Suppressor macrophage (primary cell): ENCODE measurements at places on chromosomes 4 and X.

DNA sequence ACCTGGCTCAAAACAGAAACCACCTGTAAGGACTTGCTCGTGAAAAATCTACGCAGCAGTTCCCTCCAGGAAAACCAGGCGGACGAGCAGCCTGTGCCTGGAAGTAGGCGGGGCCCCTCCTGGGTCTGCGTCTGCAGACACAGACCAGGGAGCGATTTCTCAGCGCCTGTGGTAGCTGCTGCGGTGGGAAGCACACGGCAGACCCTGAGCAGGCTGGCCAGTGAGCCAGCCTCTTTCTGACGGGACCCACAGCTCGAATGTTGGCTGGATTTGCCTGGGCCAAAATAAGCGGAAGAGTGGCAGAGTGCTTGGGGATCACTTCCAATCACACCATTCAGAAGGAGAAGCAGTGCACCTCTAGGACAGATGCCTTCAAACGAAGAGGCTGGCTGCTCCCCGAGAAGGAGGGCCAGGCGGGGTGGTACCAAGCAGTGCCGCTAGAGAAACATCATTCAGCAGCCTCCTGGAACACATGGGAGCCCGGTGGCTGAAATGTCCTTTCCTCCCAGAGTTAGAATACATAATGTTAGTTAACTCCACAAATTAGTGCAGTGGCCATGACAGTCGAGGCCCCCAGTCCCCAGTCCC lies 85.9 kb downstream of the GATB start:
- no peak for DNase-seq

DNA sequence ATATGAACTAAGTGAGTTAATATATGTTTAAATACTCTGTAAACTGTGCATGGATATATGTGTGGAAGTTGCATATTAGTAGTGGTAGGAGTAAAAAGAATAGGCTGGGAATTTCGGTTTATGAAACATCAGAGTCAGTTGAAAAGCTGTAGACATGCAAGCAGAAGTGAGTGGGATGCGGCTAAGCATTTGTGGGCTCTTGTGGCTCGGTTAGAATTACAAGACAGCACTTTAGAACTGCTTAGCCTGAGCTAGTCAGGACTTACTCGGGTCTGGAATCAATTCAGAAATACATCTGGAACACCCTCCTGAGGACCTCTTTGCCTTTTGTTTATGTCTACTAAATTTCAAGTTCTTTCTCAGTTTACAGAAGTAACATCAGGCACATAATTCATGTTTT lies 93.6 kb downstream of the AFF2 start:
- DNase-seq, result no peak

GRCh38 chr4:81650606-81651242 lies 179.0 kb upstream of the RASGEF1B start:
- no peak for DNase-seq

DNA sequence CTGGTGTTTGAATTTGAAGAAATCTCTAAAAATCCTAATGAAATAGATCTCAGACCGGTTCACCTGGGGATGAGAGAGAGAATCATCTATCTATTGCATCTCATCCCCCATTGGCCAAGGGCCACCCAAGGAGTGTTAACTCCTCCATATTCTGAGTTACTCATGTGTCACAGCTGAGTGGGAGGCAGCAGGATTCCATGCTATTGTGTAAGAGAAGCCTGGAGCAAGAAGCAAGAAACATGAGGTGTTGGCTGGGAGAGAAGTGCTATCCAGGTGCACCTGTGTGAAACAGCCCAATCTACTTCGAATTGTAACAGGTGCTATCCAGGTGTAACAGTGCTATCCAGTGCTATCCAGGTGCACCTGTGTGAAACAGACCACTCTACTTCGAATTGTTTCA lies 150.3 kb upstream of the MAOA start:
- no peak for DNase-seq

GRCh38 chr4:77074381-77074831 lies 1.4 kb downstream of the CCNI start:
- DNase-seq, result no peak

DNA sequence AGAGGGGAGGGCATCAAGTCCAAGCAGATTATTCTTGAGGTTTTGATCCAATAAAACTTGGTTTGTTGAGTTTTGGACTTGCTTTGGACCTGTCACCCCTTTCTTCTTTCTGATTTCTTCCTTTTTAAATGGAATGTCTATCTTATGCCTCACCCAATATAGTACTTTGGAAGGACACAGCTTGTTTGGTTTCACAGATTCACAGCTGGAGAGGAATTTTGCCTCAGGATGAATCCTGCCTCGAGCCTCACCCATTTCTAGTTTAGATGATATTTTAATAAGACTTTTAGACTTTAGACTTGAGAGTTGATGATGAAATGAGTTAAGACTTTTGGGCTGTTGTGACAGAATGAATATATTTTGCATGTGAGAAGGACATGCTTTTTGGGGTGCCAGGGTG lies 136.9 kb upstream of the PDE5A start:
- no peak for DNase-seq

DNA sequence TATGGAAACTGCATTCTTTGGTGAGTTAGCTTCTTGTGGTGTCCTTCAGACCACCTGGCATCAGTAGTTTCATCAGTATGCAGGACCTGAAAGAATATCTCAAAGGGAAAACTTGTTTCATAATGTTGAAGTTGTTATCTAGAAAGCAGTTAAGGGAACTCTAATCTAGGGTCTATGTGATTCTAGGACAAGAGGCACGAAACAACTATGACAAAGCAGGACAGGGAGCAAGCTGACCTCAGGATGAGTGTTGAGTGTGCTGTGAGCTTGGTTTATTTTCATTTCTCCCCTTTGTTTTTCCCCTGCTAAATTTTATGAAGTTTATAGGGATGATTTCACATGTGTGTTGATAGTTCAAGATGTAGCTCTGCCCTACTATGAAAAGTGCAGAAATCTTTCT lies 65.7 kb downstream of the MXRA5 start:
- no peak for DNase-seq

DNA sequence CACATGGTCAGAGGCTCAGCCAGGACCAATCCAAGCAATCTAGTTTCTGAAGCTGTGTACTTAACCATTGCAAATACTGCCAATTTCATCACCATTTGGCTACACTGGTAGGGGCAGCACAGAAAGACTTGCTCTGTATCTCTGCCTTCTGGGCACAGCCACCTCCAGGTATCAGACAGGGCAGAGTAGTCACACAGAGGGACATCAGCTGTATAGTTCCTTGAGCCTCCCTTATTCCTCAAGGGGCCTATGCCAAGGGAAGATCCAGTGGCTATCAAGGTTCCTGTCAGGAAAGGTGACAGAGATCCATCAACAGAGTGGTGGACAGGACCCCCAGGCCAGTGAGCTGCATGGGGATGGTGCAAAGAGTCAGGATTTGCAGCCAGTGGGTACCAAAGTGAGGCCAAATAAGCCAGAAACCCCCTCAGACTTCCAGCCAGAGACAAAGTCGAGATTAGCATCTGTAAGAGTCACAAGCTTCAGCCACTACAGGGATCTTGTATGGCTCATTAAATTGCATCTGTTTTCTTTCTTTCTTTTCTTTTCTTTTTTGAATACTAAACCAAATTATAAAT lies 381.6 kb upstream of the CPEB2 start:
- no peak for DNase-seq

- DNase-seq, result no peak
These were observed 87.7 kb upstream of the MAGEA4 start for GRCh38 chrX:151825007-151825406.

DNA sequence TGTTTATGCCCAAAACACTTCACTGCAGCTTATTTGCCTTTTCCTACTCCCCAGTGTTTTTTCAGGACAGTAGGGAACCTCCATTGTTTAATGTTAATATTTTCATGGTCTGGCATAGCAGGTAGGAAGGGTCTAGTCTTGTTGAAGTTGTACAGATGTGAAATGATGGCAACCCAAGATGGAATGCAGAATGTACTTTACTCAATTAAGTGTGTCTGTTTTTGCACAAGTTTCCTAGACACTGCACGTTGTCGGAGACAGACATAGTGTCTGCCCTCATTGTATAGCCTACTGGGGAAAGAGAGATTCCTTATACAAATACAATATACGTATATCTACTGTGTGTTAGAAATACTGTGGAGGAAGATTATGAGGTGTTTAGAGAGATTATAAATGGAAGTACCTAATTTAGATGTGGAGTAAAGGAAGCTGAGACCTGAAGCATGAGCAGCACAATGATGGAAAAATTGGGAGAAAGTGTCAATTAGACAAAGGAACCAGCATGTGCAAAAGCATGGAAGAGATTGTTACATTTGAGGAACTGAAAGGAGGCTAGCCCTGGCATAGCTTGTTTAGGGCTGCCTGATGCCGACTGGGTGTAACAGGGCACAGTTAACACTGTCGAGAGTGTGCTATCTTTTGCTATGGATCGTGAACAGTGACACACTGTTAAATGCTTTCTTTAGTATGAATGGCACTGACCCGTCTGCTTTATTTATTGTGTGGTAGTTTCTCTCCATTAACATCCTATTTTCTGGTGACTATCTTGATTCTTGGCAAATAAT lies 18.4 kb downstream of the CPEB2 start:
- peak; percentile 35 for DNase-seq

GRCh38 chr4:54568184-54568583 lies 89.6 kb upstream of the KIT start:
- DNase-seq, result no peak

DNA sequence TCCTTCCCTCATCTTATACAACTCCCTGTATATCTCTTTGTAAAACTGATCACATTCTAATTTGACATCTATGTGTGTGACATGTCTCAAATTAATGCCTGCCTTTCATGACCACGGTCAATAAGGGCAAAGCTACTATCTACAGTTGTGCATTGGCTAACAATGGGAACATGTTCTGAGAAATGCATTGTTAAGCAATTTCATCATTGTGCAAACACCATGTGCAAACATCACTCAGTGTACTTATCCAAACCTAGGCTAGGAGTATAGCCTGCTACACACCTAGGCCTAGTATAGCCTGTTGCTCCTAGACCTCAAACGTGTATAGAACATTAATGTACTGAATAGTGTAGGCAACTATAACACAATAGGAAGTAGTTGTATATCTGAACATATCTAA lies 95.0 kb downstream of the BANK1 start:
- no peak for DNase-seq

- peak; percentile 48 for DNase-seq
These were observed 26.7 kb downstream of the FAM156B start for GRCh38 chrX:52923781-52924241.

- no peak for DNase-seq
These were observed 78.4 kb downstream of the DRD5 start for GRCh38 chr4:9859810-9860209.

GRCh38 chrX:87517571-87518141 lies at the start of gene KLHL4:
Gene KLHL4, plus strand, starts transcription at chrX:87517802. Its CDS starts 92 bp downstream, at chrX:87517894.
- no peak for DNase-seq

DNA sequence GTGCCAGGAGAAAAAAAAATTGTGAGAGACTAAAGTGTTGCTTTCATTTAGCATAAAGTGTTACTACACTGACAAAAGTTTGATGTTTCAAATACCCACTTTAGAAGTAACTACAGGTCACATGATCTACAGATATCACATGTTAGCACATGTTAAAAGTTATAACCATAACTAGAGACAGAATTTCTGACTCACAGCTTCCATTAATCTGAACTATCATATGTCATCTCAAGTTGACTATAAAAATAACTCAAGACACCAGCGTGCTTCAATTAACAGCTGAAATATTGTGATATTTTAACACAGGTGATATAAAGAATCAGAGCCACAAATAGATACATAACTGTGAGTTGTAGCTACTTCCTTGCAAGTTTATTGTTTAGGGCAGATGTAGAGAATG lies 591.5 kb upstream of the PITX2 start:
- DNase-seq, result no peak

- DNase-seq, result no peak
These were observed 412.0 kb upstream of the NR3C2 start for GRCh38 chr4:148854203-148854602.

DNA sequence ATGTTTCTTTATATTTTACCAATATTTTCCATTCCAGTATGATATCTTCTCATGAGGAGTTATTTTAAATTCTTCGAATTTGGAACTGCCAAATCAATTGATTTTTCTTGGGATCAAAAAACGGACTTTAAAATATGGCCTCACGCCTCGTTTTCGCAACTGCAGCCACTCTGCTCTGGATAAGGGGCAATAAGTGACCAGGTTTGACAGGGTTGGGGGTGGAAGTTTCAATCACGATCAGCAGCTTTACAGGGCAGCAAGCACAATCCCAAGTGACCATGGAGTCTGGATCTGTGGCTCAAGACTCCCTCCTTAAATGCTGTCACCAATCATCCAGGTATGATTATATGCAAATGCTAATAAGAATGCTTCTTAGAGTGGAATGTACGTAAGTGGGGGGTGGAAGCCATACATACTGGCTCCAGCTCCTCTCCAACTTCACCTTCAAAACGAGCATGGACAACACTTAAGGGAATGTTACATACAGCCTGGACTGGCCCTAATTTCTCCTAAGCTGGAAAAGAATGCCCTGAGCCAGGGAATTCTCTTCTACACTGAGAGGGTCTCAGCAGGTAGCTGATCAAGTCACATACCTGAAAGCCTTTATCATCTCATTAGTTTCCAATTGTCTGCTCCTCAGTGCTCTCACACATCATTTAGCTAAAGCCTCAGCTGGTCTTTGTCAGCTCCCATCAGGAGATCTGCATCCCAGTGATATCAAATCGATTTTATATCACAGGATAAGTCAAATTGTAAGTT lies 176.9 kb upstream of the DCAF8L1 start:
- no peak for DNase-seq

DNA sequence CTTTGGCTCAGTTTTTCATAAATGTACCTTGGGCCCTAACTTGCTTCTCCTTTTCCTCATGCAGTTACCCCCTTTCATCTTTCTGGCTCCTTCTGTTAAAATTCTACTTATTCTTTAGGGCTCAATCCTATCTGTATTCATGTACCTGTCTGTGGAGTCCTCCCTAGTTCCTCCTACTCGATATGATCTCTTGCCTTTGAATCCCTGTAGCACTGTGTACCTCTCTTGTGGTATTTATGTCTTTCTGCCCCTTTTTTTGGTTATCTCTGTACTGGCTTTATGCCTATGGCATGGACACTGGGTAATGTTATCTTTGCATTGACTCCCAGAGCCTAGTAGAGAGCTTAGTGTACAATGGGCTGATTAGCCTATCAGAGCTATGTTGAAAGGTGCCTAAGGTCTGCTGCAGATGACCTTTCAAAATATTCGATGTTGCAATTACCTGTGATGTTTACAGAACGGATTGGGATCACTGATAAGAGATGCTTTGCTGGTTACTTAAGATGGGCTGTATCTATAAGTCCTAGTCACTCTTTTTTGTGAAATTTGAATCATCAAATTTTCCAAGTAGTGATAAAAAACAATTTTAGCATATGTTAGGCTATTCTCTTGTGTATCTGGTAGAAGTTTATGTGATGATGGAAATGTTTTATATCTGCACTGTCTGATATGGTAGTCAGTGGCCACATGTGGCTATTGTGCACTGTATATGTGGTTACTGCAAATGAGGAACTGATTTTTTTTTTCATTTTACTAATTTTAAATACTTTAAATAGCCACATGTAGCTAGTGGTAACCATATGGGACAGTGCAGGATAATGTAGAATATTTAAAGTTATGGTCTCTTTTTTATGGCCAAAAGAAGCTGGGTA lies 33.5 kb downstream of the TMEM164 start:
- no peak for DNase-seq

DNA sequence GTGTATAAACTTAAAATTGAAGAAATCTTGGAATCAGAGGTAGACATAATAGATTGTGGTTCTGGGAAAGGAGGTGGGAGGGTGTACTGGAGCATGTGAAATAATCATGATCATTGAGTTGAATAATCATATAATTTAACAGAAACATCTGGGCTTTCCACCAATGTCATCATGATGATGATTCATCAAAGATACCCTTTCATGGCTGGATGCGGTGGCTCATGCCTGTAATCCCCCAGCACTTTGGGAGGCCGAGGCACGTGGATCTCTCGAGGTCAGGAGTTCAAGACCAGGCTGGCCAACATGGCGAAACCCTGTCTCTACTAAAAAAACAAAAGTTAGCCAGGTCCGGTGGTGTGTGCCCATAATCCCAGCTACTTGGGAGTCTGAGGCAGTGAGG lies 6.7 kb upstream of the RUFY3 start:
- DNase-seq, result peak; percentile 58
